Activated CD4-positive, alpha-beta T cell treated with anti-CD3 and anti-CD28 coated beads for 36 hours (primary cell): ENCODE measurements at places on chromosomes 5 and 9. TPM values are rescaled to one million over a fixed set of nuclear protein-coding genes. Genes with fewer than 3 reads are reported as not detected.

Gene TXNDC8
- total RNA-seq: not detected

Gene PIP5K1B
- 1.6 TPM for total RNA-seq

Gene SLC6A18
- total RNA-seq: not detected

Gene RNF224
- not detected for total RNA-seq

Gene HAND1
- not detected for total RNA-seq

Gene TJP2
- 10.0 TPM for total RNA-seq

Gene RPL7A
- total RNA-seq: 3,179 TPM

Gene TMEM141
- total RNA-seq: 30.9 TPM

Gene CXXC5
- 1.1 TPM for total RNA-seq

Gene NXNL2
- not detected for total RNA-seq

Gene STPG3
- not detected for total RNA-seq

Gene GABRA1
- total RNA-seq: not detected

Gene IFNK
- total RNA-seq: not detected

Gene FREM1
- not detected for total RNA-seq

Gene LIX1
- not detected for total RNA-seq

Gene SV2C
- total RNA-seq: 0.02 TPM

Gene ENDOG
- 7.3 TPM for total RNA-seq

Gene MOB3B
- total RNA-seq: 0.80 TPM

Gene CNTNAP3
- total RNA-seq: not detected

Gene CRHBP
- total RNA-seq: 0.27 TPM

Gene TMEM171
- not detected for total RNA-seq

Gene NUTM2G
- not detected for total RNA-seq

Gene CORO2A
- 9.7 TPM for total RNA-seq

Gene SPINK1
- total RNA-seq: not detected

Gene LCN9
- total RNA-seq: not detected

Gene PCDHGA4
- 0.11 TPM for total RNA-seq

Gene S1PR3
- 0.56 TPM for total RNA-seq

Gene PLCXD3
- not detected for total RNA-seq

Gene NUTM2F
- total RNA-seq: not detected

Gene EMB
- 37.4 TPM for total RNA-seq

Gene FIBCD1
- not detected for total RNA-seq

Gene FAM120AOS
- 38.7 TPM for total RNA-seq

Gene IL4
- total RNA-seq: 0.32 TPM

Gene FGF1
- not detected for total RNA-seq

Gene PLEKHG4B
- 0.25 TPM for total RNA-seq

Gene TIMD4
- 3.5 TPM for total RNA-seq

Gene FOXD1
- total RNA-seq: 0.48 TPM

Gene OTULINL
- total RNA-seq: 10.9 TPM

Gene LCN12
- total RNA-seq: 1.5 TPM

Gene DAB2IP
- 0.02 TPM for total RNA-seq

Gene RFK
- 7.0 TPM for total RNA-seq

Gene CARD6
- 1.5 TPM for total RNA-seq

Gene TTC1
- 63.1 TPM for total RNA-seq

Gene TAF11L12
- total RNA-seq: not detected

Gene ADGRD2
- not detected for total RNA-seq

Gene ITK
- total RNA-seq: 208 TPM

Gene C9orf43
- 0.91 TPM for total RNA-seq

Gene TMOD1
- total RNA-seq: 1.3 TPM

Gene ANKRD18A
- 7.5 TPM for total RNA-seq

Gene DOCK8
- total RNA-seq: 125 TPM

Gene FBLL1
- not detected for total RNA-seq

Gene KIF20A
- 66.6 TPM for total RNA-seq

Gene PLK2
- 3.0 TPM for total RNA-seq

Gene TMEM252
- not detected for total RNA-seq

Gene SYK
- total RNA-seq: 0.11 TPM

Gene GNPDA1
- 77.4 TPM for total RNA-seq

Gene EPB41L4A
- total RNA-seq: 0.28 TPM

Gene RXFP3
- total RNA-seq: not detected
